ENCODE measurements at places on chromosomes 11 and 22.

DNA sequence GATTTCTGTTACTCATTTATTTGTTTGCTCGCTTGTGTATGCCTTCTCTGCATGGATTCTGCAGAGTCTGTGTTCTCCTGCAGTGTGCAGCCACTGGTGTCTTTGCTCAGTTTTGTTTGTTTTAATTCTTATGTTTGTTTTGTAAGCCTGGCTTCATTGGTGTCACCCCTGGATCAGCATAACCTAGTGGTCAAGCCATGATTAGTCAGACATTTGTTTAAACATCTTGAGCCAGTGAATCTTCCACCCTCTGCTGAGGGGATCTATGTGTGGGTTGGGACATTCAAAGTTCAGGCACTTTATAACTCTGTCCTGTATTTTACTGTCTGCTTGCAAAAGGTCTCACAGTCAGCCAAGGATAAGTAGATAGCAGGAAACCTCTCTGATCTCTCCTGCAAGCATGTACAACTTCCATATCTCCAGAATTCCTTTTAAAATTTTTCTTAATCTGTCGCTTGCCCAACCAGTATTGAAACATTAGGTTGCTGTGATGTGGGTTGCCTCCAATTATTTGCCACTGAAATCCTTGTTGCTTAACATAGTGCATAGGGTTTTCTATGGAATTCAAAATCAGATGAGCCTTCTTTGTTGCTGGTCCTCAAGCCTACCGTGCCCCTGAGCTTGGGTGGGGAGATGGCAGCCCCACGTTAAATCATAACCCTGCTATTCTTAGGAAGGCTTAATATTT, 86.8 kb downstream of the KCNQ1OT1 start:
- no peak for DNase-seq

- no peak for DNase-seq
Measured at GRCh38 chr11:87265979-87266378, 228.2 kb downstream of the TMEM135 start.

GRCh38 chr11:109696191-109696897, 274.4 kb downstream of the C11orf87 start:
- no peak for DNase-seq

- no peak for DNase-seq
Measured at GRCh38 chr11:5548440-5548839, at the start of gene OR52H1. Gene OR52H1, minus strand, starts transcription at chr11:5548540. Its CDS starts 3,035 bp downstream, at chr11:5545505.

GRCh38 chr22:45667486-45667885, 4.1 kb upstream of the ATXN10 start:
- no peak for DNase-seq

Data from stimulated activated CD8-positive, alpha-beta memory T cell treated with anti-CD3 and anti-CD28 coated beads, Interleukin-12 subunit alpha, Interleukin-12 subunit beta, amount 100 ng/mL, for 4 hours (primary cell).